8988T (cell line): ENCODE measurements at places on chromosomes 1 and 21.

- no peak for DNase-seq
Measured at GRCh38 chr1:201268604-201269151, 14.6 kb upstream of the PKP1 start.

DNA sequence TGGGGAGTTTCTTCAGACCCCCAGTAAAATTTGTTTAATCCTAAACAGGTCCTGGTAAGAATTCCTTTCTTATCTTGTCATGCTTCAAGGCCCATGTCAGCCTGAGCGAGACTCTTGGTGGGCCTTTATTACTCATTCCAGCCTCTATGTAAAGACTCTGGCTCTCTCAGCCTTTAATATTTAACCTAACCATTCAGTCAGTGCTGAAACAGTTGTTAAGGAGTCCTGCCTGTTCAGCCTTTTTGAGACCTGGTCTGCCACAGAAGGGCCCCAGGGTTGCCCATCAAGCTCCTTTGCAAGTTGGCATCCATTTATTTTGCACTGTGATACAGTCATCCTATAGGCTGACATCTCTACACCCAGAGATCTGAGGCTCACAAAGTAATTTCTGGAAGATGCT is 107.7 kb upstream of the VANGL1 start:
- DNase-seq = no peak

DNA sequence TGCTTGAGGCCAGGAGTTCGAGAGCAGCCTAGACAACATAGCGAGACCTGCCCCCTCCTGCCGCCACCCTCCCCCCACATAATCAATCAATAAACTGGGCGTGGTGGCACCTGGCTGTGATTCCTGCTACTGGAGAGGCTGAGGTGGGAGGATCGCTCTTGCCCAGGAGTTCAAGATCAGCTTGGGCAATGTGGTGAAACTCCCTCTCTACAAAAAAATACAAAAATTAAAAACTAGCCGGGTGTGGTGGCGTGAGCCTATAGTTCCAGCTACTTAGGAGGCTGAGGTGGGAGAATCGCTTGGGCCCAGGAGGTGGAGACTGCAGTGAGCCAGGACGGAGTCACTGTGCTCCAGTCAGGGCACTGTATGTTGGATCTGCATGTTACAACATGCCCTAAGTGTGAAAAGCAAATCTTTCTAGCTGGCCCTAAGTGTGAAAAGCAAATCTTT is 7.0 kb upstream of the MDM4 start:
- no peak for DNase-seq

DNA sequence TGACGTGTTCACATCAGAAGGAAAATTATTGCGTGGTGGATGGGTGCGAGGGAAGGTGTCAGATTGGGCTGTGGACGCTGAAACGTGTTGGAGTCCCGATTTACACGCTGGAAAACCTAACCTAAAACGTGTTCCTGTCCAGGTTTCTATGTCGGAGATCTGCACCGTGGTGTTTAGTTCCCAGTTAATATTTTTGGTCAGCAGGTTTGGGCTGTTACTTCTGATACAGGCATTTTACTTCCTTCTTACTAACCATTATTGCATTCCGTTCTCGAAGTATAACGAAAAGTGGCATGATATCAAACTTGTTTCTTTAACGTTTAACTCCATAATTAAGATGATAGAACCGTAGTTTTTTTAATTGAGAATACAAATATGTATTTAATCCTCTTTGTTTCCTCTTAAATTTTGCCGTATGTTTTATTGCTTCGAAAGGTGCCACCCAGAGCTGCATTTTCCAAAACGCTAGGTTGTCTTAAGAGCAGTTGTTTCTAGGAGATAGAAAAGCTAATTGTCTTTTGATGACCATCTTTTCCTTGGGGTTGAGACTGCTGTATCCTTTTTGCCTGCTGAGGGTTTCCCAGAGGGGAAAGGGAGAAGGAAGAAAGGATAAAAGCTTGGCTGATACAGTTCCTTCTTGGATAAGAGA is 1.3 kb downstream of the ADARB1 start:
- DNase-seq = no peak

DNA sequence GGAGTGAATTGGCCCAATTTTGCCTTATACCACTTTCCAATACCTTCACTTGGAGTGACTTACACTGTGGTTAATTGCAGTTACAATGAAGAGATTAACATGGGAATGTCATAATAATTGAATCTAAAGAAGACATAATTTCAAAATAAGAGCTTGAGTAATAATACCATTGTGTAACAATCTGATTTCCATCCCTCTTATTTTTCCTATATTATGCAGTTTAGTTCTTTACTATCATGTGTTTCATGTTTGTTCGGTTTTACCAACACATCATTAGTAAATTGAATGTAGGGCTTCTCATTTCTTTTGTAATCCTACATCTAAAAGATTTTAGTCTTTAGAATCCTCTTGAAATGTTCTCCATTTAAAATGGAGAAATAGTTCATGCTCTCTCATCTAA is 19.2 kb upstream of the XPR1 start:
- DNase-seq = no peak

GRCh38 chr1:48794816-48795215 is 18.1 kb upstream of the BEND5 start:
- no peak for DNase-seq

- DNase-seq = no peak
Measured at GRCh38 chr1:19418503-19418971, 66.8 kb downstream of the CAPZB start.

DNA sequence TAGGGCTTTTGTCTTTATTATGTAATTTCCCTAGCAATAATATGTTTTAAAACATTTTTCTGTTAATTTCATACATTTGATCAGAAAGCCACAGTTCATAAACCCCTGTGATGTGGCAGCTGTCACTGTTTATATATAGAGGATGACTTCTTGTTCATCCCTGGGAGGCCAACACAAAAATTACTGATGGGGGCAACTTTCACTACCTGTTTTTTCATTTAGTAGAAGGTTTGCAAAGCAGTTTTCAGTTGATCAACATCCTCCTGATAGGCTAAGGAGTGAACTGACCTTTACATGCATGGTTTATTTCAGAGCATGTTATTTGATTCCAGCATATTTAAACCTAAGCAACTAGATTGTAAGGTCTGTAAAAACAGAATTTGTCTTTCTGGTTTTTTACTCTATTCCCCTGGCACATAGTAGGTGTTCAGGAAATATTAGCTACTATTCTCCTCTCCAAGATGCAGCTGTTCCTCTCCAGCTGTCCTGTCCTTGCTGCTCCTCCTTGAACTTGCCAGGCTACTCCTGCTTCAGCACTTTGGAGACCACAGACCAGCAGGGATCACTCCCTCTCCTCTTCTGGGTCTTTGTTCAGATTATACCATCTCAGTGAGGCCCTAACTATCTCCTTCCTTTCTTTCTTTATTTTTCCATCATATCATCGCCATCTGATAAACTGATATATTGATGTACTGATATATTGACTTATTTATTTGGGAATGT is 54.7 kb downstream of the ROR1 start:
- no peak for DNase-seq

DNA sequence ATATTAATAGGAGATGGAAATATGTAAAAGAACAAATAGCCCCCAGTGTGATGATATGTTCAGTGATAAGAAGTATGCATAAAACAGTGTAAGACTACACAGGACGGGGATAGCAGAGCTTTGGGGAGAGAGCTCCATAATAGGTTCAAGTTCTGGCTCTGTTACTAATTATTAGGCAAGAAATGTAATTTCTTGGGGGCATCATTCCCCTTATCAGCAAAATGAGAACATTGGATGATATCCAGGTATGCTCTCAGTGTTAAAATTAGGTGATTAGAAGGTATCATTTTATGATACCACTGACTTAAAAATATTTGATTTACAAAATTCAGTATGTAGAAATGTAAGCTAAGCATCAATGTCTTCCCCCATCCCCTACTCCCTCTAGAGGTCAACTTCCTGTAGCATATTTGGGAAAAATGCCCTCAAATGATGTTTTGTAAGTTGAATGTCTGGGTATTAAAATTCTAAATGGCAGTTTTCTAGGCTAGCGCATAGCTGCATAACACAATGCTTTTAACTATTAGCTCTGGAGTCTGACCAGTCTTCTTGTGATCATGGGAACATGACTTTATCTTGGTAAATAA is 585.7 kb upstream of the CAMK1G start:
- no peak for DNase-seq

- DNase-seq = no peak
Measured at GRCh38 chr1:9068981-9069325, 482 bp downstream of the SLC2A5 start.
